G401 (cell line): ENCODE measurements at places on chromosomes 1 and 21.
A peak's percentile ranks its signal among the peaks of the same experiment; 100 is the strongest.

DNA sequence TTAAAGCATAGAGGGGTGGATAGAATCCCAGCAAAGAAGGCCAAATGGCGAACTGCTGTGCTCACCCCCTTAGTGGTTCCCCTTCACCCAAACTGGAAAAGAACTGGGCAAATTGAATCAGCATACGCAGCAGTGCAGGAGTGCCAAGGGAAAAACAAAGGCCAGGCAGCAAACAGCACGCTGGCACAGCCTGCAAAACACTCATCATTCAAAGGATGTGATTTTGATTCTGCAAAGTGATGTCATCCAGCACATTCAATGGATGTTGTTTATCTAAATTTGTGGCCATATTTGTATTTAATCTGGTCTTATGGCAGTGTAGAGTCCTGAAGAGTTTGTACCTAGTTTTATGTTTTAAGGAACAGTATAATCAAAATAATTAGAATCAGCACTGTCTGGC lies 71.8 kb upstream of the ECE1 start:
- no peak for DNase-seq

DNA sequence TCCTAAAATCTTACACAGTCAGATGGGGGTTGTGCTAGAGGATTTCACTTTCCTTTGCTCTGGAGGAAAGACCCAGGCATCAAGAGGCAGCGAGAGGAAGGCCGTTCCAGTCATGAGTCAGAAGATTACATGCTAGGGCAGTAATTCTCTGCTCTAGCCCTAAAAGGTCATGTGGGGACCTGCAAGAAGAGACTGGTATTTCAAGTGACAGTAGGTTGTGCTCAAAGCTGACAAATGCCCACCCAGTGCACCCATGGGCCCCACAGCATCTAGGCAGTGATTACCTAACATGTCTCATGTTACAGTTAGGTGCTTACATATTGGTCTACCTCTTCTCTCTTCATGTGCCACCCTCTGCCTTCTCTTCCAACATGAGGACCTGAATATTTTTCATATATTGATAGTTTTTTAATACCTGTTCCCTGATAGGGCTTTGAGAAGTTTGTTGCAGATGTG lies 99.7 kb upstream of the BEND5 start:
- DNase-seq, result no peak

DNA sequence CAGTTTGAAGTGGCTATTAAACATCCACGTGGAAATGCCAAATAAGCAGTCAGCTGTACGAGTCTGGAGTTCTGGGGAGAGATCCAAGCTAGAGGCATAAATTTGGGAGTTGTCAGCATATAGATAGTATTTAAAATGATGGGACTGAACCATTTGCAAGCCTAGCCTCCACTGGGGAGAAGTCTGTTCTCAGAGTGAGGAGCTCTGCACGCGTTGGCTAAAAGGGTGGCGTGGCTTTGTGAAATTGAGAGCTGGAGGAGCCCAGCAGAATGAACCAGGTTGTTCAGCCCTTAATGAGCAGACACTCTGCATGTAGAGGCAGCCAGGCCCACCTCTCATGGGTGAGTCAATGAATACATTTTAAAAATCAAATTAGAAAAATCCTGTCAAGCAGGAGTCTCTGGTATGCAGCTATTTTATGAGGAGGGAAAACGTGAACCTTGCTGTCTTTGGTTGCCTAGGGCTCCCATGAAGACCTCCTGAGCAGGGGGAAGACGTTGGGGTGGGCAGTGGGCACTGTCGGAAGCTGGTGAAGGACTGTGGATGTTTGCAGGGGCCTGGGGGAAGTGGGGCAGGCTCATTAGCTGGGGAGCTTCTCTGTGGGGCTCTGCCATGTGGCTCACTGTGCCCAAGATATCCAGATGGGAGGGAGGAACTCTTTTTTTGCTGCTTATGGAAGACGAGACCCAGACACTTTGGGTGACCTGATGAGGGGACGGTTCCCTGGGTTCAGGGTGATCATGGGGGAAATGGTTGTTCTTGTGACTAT lies 18.8 kb downstream of the TMCC2 start:
- DNase-seq, result no peak

DNA sequence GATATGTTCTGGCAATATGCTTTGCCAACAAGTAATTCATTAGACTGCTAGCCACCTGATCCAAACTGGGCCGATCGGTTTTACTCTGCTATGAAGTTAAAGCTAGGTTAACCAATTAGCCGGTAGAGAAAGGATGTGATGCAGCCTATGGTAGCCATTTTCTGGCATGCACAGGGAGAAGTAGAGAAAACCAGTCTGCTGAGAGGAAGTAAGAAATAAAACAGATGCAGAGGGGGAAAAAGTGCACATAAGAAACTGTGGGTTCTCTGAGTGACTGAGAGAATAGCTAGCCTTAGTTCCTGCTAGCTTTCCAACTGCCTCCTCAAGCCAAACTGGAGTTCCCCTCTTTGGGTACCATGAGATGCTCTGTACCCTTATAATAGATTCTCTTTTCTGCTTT lies 52.8 kb downstream of the ARID4B start:
- DNase-seq, result no peak

DNA sequence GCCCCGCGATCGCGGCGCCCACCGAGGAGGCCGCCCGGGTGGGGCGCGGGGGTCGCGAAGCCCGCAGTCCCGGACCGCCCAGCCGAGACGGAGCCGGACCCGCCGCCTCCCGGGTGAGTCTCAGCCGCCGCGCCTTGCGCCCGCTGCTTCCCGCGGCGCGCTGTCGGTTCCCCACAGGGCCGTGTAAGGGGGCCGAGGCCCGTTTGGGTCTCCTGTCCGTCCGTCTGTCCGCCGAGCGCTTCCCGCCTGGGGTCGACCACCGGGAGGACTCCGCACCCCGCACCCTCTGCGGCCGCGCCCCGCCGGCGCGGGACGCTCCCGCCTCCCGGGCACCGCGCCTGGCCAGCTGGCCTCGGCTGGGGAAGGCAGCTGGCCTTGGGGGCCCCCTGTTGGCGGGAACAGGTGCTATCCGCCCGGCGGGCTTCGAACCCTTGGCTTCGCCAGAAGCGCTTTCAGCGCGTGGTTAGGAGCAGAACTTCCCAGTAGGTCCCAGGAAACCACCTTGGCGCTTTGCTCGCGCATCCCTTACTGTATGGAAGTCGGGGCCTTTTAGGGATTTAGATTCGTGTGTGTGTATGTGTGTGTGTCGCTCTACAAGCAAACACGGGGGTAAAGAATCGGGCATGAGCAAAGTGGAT lies 414 bp downstream of the TMEM51 start:
- peak; percentile 76 for DNase-seq

DNA sequence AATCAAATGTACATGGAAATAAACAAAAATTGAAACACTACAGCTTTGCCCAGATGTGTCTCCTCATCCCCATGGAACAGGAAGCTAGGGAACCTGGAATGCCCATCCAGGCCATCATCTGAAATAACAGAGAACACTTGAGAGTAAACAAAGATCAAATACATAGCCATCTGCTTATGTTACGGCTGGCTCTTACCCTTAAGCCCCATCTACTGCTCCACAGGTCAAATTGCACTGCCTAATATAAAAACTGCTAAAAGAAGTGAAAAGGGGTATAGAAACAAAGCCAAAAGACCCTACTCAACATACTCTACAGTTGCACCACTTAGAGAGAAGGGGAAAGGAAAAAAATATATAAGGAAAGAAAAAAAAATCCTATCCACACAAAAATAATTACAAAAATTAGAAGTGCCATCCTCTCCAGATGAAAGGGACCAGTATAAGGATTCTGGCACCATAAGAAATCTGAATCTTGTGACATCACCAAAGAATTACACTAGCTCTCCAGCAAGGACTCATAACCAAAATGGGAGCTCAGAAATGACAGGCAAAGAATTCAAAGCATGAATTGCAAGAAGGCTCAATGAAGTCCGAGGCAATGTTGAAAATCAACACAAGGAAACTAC lies 26.9 kb downstream of the OR6Y1 start:
- DNase-seq, result no peak

GRCh38 chr1:171683870-171684269 lies 31.4 kb upstream of the MYOC start:
- DNase-seq, result peak; percentile 38

DNA sequence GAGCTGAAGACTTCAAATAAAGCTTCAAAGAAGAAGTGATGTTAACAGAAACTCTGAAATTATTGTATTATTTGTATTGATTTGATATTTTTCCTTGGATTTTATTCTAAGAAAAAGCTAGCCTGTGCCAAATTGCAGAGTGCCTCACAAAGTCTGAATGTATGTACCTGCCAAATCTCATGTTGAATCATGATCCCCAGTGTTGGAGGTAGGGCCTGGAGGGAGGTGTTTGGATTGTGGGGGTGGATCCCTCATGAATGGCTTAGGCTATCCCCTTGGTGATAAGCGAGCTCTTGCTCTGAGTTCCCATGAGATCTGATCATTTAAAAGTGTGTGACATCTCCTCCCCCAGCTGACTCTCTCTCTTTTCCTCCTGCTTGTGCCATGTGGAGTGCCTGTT lies 43.6 kb downstream of the ACKR1 start:
- no peak for DNase-seq

GRCh38 chr1:210918893-210919292 lies 215.1 kb downstream of the KCNH1 start:
- DNase-seq, result no peak

GRCh38 chr1:9115351-9116205 lies 13.3 kb downstream of the GPR157 start:
- no peak for DNase-seq

- no peak for DNase-seq
Measured at GRCh38 chr21:37006486-37007291, at the start of gene RIPPLY3. Gene RIPPLY3 (plus strand): TSS chr21:37006702. CDS start chr21:37006773, 71 bp downstream.

DNA sequence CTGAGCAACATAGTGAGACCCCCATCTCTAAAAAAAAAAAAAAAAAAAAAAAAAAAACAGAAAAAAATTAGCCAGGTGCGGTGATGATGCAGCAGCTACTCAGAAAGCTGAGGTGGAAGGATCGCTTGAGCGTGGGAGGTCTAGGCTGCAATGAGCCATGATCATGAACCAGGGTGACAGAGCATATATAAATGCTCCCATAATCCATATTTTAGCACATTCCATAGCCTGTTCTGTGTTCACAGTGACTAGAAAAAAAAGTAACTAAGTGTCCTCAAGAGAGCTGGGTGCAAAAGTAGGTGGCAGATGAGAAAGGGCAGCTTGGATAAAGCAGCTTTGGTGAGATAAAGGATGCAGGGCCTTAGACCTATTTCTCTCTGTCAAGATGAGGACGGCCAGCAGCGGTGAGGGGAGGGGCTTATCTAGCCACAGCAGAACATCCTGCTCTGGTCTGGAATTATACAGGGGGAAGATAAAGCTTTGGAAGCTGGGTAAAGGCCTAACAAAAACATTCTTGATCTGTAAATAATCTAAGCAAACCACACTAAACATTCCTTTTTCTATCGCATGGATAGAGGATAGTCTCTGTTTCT lies 205.3 kb downstream of the DAB1 start:
- DNase-seq, result no peak

GRCh38 chr1:36337830-36338229 lies 14.4 kb upstream of the EVA1B start:
- DNase-seq, result no peak

- DNase-seq, result peak; percentile 48
Measured at GRCh38 chr1:243409284-243409683, 153.4 kb downstream of the SDCCAG8 start.

DNA sequence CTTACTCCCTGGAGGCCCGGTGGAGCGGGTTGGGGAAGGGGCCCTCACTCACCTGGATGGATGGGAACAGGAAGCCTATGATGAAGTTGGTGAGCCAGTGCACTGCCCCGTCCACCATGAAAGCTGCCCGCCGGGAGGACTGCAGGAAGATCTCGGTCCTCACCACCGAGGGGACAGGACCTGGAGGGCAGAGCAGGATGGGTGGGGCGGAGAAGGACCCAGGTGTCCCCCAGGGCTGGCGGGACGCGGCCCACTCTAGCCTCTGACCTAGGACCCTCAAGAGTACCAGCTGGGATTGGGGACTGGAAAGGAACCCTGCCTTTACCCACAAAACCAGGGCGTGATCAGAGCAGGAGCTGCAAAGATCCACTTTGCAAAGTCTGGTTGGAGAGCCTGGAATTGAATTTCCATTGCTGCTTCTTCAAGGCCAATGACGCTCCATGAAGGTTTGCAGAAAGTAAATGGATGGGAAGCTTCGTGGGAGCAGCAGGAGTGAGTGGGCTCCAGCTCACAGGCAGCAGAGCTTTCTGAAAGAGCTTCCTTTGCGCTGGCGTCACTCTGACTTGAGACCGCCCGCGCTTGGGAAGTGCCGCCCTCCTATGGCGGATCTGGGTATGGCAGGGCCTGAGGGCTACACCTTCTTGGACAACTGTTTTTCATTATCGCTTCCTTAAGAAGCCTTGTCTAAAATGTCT lies 21.4 kb downstream of the SLC2A7 start:
- peak; percentile 45 for DNase-seq

DNA sequence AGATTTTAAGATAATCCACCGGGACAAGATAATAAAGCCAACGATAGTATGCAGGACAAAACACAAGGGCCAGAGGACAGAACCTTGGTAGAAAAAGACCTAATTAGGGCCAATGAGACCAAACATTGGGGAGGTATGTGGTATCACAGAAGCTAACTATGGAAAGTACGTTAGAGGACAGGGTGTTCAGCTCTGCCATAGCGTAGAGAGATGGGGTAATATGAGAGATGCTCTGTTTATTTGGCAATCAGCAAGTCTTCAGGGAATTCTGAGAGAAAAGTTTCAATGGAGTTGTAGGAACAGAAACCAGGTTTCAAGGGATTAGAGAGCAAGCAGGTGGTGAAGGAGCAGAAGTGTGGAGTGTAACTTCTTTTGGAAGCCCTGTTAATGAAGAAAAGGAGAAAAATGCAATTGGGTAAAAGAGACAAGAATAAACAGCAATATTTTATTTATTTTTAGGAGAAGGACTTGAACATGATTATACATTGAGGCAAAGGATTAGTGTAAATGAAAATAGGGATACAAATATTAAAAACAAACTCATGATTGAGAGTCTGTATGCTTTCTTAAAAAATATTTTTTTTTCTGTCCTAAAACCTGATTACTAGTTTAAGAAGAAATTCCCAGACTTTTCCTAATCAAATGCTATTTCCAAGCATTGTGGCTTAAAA lies 24.0 kb downstream of the EEIG2 start:
- no peak for DNase-seq

DNA sequence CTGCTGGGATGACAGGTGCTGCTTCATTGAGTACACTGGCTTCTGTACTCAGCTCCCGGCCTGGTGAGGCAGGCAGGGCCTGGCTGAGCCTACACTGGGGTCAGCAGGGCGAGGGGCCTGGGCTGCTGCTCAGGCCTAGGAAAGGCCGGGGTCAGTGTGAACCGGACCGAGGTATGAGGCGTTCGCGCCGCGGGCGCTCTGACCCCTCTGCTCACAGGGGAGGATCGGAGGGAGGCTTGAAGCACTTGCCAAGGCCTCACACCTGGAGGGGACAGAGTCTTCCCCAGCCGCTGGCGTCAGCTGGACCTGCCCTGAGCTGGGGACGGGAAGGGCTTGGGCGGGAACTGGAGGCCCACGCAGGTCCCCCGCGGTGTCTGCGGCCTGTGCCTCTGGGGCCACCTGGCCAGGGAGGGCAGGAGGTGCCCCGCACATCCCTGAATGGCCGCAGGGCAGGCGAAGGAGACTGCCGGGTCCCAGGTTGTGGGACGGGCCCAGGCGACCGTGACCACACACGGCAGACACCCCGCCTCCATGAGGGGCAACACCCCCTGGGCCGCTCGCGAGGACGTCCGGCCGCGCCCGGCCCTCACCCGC lies 466 bp downstream of the PEX10 start:
- no peak for DNase-seq

- DNase-seq, result no peak
Measured at GRCh38 chr1:221881805-221882581, 140.1 kb upstream of the DUSP10 start.

- DNase-seq, result no peak
Measured at GRCh38 chr1:220281159-220281574, 8.9 kb upstream of the RAB3GAP2 start.

GRCh38 chr1:43913051-43913501 lies 20.5 kb upstream of the ARTN start:
- no peak for DNase-seq
